AG09309 (cell line): ENCODE measurements at places on chromosomes 5 and 9.

GRCh38 chr5:27158775-27159174, 120.4 kb upstream of the CDH9 start:
- no peak for DNase-seq

- no peak for DNase-seq
These were observed 199.3 kb upstream of the ACTBL2 start for GRCh38 chr5:57681942-57682341.

- no peak for DNase-seq
These were observed 94.6 kb downstream of the ZNF608 start for GRCh38 chr5:124651663-124652513.

DNA sequence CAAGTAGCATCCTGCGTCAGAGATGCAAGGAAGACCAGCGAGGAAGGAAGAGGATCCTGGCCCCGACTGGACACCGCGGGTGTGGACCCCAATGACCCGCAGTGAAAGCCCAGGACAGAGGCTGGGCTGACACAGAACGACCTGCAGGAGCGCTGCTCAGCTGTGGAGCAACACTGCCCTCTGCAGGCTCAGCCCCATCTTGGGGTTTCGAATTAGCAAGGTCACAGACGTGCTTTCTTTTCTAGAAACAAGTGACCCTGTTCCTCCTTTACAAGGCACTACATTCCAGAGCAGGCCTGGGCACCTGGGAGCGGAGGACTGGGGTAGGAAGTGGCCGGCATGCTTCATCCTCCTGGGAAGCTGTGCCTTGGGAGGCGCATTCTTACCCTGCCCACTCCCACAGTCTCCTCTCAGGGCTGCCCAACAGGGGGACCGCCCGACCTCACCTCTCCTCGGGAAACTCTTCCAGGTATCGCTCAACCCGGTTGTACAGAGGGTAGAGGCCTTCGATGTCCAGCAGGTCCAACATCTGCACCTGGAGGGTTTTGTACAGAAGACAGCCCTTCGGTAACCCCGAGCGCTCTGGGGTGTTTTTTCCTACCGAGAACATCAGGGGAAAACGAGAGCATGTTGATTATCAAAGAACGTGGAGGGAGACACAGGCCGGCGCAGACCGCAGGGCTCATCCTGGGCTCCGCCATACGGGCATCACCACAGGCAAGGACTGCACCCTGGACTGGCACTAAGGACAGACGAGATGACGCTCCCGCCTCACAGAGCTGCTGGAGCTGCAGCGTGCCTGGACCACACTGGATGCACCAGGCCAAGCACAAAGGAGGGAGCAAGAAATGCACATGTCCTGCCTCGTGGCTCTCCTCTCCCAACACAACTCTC, 35.0 kb downstream of the IPPK start:
- no peak for DNase-seq

DNA sequence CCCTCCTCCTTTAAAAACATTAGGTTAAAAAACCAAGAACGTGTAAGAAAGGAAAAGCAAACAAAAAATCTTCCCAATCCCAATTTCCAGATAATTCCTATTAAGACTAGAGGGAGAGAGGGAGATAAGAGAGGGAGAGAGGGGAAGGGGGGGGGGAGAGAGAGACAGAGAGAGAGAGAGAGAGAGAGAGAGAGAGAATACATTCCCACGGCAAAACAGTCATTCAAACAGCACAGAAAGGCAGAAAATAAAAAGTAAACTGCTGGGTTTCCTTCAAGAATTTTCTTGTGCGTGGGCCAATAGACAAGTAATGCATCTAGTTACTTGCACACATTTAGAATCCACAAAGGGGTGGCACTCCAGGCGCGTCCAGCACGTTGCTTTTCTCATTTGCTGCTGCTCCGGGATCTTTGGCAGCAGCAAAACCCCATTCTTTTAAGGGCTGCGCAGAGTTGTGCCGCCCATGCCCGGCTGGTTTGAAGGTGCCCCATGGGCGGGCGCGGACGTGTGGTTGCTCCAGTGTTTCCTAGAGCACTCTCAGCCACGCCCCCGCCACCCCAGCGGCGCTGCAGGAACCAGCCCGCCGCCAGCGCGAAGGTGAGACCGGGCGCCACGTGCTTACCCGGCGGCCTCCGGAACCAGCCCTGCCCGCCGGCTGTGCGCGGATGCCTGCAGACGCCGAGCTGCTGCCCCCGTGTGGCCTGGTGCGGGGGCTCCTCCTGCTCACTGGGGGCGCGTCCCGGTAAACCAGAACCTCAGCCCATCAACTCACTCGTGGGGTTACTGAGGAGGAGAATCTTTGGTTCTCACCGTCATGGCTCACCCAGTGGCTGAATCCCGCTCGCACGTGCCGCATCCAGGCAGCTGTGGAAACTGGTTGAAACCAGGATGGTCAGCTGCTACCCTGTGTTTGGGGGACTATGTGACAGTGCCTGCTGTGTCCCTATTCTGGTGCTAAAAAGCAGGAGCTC, 44.6 kb downstream of the STC2 start:
- no peak for DNase-seq
